ENCODE measurements at places on chromosomes 13 and 19.

DNA sequence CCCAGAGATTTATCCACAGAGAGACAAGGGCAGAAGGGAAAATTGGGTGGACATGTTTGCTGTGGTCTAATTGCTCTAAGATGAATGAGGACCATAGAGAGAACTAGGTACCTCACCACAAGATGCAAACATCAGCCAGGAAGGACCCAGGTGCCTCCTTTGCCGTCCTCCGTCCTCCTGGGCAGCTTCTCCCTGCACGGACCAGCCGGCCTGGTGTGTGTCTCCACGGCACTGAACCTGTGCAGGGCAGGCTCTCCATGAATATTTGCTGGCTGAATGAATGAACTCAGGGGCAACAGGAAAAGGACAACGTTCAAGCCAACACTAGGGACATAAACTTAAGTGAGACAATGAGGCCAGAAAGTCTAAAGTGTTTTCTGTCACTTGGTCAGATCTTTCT, 143.9 kb downstream of the ZNF536 start:
- no peak for DNase-seq

GRCh38 chr13:102141625-102142472, 260.0 kb downstream of the FGF14 start:
- no peak for DNase-seq

GRCh38 chr13:39563470-39563735, 39.6 kb downstream of the LHFPL6 start:
- no peak for DNase-seq

DNA sequence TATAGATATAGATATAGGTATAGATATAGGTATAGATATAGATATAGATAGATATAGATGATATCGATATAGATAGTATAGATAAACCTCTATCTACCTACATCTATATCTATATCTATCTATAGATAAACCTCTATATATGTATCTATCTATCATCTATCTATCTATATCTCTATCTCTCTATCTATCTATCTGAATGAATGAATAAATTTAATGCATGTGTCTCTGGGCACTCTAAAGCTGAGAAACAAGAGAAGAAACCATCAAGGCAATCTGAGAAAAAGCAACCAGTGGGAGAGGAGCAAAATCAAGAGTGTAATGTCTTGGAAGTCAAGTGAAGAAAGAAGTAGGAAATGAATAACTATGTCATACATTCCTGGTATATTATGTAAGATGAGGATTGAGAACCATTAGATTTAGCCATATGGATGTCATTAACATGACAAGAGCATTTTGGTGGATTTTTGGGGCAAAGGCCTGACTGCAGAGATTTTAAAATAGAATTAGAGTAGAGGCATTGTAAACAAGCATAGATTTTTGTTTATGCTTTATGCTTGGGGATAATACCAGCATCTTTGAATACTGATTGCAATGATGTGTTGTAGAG, 1262.7 kb upstream of the MIR17HG start:
- no peak for DNase-seq

- no peak for DNase-seq
Measured at GRCh38 chr13:26401069-26401468, 147.1 kb downstream of the CDK8 start.

DNA sequence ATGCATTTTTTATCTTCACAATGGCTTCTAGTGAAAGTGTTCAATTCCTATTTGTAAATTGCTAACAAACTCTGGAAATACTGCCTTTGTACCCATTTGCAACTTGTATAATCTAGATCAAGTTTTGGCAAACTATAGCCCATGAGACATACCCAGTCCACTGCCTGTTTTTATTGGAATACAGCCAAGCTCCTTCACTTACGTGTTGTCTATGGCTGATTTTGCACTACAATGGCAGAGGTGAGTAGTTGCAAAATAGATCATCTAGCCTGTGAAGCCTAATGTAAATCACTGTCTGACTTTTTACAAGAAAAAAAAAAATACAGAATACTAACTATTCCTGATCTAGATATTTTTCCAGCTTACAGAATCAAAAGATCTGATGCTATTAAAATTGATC, 37.1 kb downstream of the DZIP1 start:
- no peak for DNase-seq

DNA sequence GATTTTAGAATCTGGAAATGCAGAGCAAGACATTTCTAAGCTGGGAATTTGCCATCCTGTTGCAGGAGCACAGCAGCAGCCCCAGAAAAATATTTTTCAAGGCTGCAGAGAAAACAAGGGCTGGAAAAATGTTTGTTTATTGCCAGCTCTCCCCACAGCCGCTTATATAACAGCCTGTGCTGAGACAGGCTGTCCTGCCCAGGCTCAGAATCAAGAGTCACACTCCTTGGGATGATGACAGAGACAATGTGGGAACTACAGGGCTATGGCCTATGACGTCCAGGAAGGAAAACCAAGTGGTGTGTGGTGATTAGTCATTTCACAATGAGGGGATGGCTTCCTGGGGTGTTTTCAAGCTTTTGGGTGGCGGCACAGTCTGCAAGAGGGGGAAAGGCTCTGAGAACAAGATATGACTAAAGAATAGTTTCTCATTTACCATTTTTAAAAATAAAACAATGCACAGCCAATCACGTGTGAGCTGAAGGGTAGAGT, 136.3 kb upstream of the SERP2 start:
- no peak for DNase-seq

- DNase-seq = no peak
Measured at GRCh38 chr19:508204-509150, 1.2 kb downstream of the TPGS1 start.

- no peak for DNase-seq
Measured at GRCh38 chr13:106230450-106230849, 305.0 kb downstream of the EFNB2 start.

- no peak for DNase-seq
Measured at GRCh38 chr19:44308011-44308410, 3.2 kb upstream of the ZNF235 start.

DNA sequence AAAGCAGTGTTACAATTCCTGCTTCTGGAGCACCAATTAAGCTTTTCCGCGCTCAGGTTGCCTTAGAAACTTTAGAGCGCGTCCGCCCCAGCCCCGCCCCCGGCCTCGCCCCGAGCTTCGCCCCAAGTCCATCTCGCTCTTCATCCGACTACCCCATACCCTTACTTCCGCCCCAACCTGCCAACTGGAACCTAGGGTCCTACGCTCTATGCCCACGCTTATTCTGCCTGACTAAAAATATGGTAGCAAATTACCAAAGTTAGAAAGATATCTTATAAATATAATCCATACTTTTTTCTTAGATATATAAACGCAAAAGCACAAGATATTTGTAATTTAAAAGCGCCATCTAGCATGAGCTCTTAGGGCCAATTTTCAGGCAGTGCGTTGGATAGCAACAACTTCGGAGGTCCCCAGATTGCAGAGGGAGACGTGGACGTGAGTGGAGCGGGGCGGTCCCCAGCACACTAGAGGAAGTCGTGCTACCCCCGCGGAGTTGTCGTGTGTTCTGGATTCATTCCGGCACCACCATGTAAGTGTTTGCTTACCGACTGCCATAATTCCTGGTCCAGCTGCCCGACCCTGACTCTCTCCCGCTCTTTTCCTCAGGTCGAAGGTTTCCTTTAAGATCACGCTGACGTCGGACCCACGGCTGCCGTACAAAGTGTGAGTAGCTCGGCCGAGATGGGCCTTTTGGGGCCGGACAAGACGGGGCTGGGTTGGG, at the start of gene UFM1:
UFM1 (plus strand) TSS at position 462 of the 724 bp plus-strand sequence; CDS start at position 531, 69 bp downstream.
- DNase-seq = peak; percentile 73

DNA sequence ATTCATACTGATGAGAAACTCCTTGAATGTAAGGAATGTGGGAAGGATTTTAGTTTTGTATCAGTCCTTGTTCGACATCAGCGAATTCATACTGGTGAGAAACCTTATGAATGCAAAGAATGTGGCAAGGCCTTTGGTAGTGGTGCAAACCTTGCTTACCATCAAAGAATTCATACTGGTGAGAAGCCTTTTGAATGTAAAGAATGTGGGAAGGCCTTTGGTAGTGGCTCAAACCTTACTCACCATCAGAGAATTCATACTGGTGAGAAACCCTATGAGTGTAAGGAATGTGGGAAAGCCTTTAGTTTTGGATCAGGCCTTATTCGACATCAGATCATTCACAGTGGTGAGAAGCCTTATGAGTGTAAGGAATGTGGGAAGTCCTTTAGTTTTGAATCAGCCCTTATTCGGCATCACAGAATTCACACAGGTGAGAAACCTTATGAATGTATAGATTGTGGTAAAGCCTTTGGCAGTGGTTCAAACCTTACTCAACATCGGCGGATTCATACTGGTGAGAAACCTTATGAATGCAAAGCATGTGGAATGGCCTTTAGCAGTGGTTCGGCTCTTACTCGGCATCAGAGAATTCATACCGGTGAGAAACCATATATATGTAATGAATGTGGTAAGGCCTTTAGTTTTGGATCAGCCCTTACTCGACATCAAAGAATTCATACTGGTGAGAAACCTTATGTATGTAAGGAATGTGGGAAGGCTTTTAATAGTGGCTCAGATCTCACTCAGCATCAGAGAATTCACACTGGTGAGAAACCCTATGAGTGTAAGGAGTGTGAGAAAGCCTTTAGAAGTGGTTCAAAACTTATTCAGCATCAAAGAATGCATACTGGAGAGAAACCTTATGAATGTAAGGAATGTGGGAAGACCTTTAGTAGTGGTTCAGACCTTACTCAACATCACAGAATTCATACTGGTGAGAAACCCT, 26.6 kb downstream of the ZNF345 start:
- DNase-seq = no peak

DNA sequence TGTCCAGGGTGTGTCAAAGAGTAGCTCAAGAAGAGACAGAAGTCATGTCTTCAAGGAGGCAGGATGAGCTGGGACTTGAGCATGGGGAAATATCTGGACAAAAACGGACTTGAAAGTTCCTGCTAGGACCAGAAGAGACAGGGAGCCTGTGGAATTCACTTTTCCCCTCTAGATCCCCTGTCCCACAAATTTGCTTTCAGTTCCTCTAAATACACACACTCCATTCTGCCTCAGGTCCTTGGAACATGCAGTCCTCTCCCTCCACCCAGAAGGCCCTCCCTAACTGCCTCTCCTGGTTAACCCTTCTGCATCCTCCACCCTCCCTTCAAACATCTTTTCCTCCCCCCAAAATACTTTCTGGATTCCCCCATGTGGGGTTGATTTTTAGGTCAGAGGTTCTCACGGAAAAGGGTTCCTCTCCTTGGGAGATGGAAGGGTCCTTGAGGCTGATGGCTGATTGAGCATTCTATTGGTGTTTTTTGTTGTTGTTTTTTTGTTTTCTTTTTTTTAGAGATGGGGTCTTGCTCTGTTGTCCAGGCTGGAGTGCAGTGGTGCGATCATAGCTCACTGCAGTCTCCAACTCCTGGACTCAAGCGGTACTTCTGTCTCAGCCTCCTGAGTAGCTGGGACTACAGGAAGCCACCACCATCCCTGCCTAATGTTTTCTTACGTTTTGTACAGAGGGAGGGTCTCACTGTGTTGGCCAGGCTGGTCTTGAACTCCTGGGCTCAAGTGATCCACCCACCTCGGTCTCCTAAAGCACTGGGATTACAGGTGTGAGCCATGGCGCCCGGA, 6.9 kb upstream of the RETN start:
- DNase-seq = no peak

GRCh38 chr13:45654633-45655349, 39.3 kb upstream of the ERICH6B start:
- no peak for DNase-seq

DNA sequence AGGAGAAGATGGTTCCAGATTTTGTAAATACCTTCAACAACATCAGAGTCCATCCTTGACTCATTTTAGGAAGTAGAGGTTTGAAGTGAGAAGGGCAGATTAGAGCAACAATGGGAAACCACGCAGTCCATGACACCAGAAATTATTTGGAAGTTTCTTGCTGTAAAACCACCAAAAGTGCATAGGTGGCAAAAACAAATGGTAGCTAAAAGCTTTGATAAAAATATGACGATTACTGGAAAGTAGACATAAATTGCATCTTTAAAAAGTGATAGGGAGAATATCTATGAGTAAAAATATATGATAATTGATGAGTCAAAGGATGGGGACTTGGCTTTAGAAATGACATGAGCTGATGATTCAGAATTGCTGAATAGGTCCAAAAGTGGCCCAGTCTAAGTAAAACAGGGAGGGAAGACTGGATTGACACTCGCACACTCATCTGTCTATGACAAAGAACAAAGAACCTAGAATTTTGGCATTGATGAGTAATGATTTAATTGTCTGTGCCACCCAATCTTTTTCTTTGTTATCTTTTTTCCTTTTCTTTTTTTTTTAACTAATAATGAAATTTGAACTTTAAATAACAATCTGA, 472.2 kb downstream of the MYO16 start:
- DNase-seq = no peak

GRCh38 chr13:59099182-59099974, 1064.3 kb downstream of the DIAPH3 start:
- no peak for DNase-seq

- DNase-seq = no peak
Measured at GRCh38 chr13:19172647-19173030, 9.0 kb downstream of the TUBA3C start.

- DNase-seq = no peak
Measured at GRCh38 chr13:32905864-32906180, 110.4 kb upstream of the KL start.

GRCh38 chr19:41705393-41706174, 2.8 kb upstream of the CEACAM5 start:
- DNase-seq = no peak

- no peak for DNase-seq
Measured at GRCh38 chr13:103003631-103004030, 62.6 kb downstream of the SLC10A2 start.

- no peak for DNase-seq
Measured at GRCh38 chr19:48419158-48419920, 25.9 kb downstream of the GRIN2D start.

- no peak for DNase-seq
Measured at GRCh38 chr19:13538601-13539253, 32.4 kb upstream of the CACNA1A start.

GRCh38 chr13:79775830-79776229, 294.9 kb downstream of the NDFIP2 start:
- no peak for DNase-seq

- DNase-seq = no peak
Measured at GRCh38 chr13:104532132-104532531, 1465.9 kb upstream of the SLC10A2 start.

GRCh38 chr19:5125797-5126497, 157.0 kb downstream of the KDM4B start:
- no peak for DNase-seq

- DNase-seq = no peak
Measured at GRCh38 chr13:40026174-40026585, 370.7 kb downstream of the COG6 start.

GRCh38 chr19:44848036-44848811, 2.1 kb downstream of the NECTIN2 start:
- no peak for DNase-seq

DNA sequence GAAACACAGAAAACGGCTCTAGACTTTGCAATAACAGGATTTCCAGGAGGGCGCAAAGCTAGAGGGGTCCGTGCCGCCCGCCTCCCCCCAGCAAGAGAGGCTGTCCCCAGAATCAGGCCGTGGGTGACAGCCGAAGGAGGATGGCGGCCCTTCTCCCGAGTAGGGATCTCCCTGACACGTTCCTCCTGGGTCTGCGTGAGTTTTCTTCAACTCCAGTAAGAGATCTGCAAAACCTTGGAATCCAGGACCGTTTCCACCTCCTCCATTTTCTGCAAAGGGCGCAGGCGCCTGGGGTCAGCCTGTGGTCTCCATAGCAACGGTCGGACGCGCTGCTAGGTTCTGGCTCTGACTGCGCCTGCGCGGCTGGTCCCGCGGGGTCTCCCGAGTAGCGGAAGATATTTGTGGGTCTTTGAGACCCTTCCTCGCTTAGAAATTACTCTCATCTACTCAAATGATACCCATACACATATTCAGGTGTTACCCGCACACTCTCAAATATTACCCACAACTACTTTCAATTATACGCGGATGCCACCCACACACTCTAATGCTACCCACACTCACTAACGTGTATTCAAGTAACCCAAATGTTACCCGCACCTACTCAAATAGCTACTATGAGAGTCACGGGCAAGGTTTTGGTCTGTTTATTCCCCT, 2.1 kb downstream of the PNMA8C start:
- DNase-seq = no peak

All from activated CD8-positive, alpha-beta memory T cell treated with anti-CD3 and anti-CD28 coated beads for 1 hour (primary cell).